Astrocyte of the cerebellum (primary cell): ENCODE measurements at places on chromosomes 12 and 14.
A peak's percentile ranks its signal among the peaks of the same experiment; 100 is the strongest.

DNA sequence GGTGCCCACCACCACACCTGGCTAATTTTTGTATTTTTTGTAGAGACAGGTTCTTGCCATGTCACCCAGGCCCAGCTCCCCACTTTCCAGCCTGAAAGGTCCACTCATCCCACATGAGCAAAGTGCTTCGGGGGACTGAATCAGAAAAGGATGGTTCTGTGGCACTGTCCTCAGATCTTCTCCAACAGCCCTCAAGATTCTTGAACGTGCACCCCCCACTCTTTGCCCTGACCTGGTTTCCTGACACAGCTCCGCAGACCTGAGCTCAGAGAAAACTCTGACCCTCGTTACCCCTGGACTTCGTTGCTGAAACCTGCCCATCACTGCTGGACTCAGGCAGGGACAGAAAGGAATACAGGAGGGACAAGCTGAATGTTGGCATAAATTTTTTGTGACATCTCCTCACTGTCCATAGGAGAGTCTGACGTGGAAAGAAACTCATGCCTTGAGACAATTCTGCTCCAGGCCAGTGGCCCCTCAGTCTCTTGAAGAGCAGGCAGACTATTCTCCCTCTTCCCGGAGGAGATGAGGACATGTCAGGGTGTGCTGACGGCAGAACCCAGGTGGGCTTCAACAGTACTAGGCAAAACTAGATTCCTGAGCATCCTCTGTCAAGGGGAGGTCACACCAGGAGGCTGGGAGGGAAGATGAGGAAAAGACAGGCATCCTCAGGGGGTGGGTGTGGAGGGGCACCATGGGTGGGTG lies 149.3 kb downstream of the DPF3 start:
- no peak for DNase-seq

- no peak for DNase-seq
These were observed 41.8 kb downstream of the VEZT start for GRCh38 chr12:95259368-95259767.

DNA sequence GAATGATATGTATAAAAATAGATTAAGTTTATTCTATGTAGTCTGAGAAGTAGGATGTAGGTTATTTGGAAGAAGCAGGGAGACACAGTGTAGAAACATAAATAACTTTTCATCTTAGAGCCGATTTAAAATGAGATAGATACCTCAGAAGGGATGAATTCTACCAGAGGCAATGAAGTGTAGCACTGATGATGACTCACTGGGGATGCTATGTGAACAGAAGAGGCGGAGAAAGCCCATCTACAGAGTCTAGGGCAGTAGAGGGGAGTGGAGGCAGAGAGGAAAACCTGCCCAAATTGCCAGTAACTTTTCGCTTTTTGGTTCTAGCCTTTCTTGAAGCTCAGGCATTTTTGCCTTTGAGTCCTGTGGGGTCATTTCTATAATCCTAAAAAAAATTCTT lies 451.8 kb downstream of the ATP23 start:
- DNase-seq = no peak

- no peak for DNase-seq
These were observed 493.1 kb downstream of the NOVA1 start for GRCh38 chr14:26104717-26105116.

DNA sequence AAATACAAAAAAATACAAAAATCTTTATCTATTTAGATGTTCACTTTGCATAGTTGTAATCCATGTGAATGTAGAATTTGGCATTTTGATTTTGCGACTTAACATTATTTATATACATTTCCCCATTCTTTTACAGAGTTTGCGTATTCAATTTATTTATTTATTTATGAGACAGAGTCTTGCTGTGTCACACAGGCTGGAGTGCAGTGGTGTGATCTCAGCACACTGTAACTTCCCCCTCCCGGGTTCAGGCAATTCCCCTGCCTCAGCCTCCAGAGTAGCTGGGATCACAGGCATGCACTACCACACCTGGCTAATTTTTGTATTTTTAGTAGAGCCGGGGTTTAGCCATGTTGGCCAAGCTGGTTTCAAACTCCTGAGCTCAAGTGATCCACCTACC lies 25.3 kb upstream of the STRN3 start:
- no peak for DNase-seq

GRCh38 chr12:51846911-51847642 lies 1.4 kb downstream of the FIGNL2 start:
- DNase-seq = no peak

- DNase-seq = no peak
These were observed 156.7 kb downstream of the NUAK1 start for GRCh38 chr12:105982022-105982421.

- DNase-seq = no peak
These were observed 44.6 kb downstream of the TRAFD1 start for GRCh38 chr12:112169966-112170365.

- DNase-seq = peak; percentile 12
These were observed 62.2 kb downstream of the PPP1R36 start for GRCh38 chr14:64612021-64612380.

DNA sequence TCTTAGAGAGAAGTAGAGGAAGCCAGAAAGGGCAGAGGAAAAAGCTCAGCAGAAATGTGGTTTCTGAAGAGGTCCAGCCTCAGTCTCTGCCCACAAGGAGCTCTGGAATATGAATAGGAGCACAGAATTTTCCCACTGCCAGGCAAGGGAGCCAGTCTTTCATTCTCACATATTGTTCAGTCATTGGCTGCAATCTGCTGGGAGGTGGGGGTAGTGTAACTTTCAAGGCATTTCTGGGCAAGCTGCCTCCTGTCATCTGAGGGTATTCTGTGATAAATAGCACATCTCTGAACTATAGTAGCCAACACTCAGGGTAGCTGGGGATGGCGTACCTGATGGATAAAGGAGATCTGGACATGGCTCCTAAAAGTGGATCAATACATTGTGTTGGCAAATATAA lies 127.2 kb downstream of the LRRK2 start:
- no peak for DNase-seq

- DNase-seq = no peak
These were observed 21.9 kb downstream of the YBX3 start for GRCh38 chr12:10701131-10701681.

- DNase-seq = peak; percentile 31
These were observed 3.3 kb downstream of the PXN start for GRCh38 chr12:120261951-120262851.

GRCh38 chr14:105499256-105500035 lies 8.4 kb downstream of the TEDC1 start:
- no peak for DNase-seq

GRCh38 chr12:71438670-71439361 lies 782 bp upstream of the LGR5 start:
- no peak for DNase-seq

DNA sequence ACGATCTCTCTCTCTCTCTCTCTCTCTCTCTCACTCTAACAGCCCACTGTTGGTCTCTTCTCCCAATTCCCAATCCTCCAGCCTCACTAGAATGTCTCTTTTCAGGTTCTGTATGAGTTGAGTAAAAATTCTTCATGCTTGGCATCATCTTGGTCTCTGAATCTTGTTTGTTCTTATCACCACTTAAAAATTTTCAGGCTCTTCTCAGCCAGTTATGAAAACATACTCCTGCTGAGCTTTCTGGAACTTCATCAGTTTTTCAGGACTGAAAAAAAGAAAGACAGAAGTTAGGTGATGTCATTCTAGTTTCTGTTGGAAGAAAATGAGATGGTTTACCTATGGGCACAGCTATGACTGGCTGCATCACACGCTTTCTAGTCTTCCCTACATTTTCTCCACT lies 11.5 kb upstream of the IL22 start:
- peak; percentile 75 for DNase-seq

DNA sequence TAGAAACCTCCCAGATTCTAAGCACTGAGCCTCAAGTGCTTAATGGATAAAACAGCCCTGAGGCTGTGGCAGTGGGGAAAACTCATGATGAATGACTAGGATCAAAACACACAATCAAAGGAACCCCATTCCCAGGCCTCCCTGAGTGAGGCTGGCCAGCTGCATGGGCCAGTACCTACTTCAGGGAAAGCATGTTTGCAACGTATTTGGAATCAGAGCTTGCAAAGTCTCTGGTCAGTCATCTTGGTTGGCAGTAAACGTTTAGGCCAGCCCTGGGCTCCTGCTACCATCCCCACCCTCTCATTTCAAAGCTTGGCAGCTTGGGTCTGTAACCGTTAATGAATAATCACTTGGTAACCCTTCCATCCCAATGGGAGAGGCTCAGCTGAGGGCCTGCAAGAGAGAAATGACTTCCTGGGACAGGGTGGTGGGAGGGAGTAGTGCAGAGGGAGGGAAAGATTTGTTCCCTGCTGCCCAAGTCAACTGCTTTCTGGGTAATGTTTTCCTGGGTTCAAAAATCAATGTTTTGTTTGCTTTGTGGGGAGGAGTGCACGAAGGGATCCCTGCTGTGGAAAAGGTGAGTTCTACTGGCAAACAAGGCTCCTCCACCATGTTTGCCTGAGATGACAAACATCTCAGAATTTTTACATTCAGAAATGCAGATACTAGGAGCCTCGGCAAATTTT lies 2.0 kb upstream of the RNASE8 start:
- DNase-seq = no peak

DNA sequence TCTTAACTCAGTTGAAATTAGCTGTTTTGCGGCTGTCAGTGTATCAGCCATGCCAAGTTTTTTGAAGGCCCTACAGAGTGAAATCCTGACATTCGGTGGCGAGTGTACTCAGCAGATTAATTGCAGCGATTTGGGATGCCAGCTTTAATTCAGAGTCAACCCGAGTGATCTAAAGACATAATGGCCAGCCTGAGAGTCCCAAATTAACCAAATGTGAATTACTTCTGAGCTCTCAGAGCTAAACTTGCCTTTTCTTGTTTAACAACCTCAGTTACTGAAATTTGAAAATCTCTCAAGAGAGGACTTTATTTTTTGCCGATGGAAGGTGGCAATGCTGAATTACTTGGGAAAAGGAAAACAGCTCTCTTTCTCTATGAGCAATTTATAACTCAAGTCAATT lies 148.5 kb downstream of the GLT1D1 start:
- DNase-seq = no peak

- DNase-seq = no peak
These were observed 85.7 kb downstream of the ABCD2 start for GRCh38 chr12:39533951-39534350.

- no peak for DNase-seq
These were observed 15.9 kb downstream of the KRT85 start for GRCh38 chr12:52351196-52352059.

- DNase-seq = no peak
These were observed 196.8 kb downstream of the PPM1H start for GRCh38 chr12:62738105-62738504.

GRCh38 chr12:127044836-127045235 lies 1222.1 kb upstream of the TMEM132C start:
- DNase-seq = no peak

GRCh38 chr14:99589031-99589441 lies 15.0 kb downstream of the CCDC85C start:
- DNase-seq = no peak

DNA sequence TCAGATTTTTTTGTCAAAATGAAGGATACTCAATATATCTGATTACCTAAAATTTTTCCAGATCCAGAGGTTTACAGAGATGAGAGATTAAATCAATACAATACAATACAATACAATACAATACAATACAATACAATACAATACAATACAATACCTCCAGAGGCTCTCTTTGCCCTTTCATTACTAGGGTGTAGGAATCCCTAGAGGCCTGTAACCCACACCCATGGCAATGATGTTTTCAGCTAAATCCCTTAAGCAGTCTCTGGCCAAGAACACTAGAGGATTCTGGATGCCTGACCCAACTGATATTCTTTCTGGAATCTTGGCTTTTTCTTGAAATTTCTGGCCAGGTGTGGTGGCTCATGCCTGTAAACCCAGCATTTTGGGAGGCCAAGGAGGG lies 23.7 kb upstream of the AEBP2 start:
- DNase-seq = no peak

DNA sequence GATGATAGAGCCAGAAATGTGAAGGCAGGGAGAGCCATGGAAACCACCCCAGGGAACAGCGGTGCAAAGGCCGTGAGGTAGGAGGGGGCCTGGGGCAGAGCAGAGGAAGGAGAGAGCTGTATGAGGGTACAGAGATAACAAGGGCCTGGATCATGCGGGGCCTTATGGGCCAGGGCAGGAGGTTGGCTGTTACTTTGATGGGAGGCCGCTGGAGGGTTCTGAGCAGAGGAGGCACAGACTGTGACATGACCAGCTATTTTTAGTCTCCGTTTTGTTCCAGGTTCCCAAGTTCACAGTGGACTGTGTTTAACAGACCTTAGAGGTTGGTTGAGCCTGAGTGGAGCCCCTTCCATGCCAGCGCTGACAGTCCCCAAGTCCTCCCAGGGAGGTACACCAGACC lies 118.6 kb downstream of the GCH1 start:
- DNase-seq = no peak

DNA sequence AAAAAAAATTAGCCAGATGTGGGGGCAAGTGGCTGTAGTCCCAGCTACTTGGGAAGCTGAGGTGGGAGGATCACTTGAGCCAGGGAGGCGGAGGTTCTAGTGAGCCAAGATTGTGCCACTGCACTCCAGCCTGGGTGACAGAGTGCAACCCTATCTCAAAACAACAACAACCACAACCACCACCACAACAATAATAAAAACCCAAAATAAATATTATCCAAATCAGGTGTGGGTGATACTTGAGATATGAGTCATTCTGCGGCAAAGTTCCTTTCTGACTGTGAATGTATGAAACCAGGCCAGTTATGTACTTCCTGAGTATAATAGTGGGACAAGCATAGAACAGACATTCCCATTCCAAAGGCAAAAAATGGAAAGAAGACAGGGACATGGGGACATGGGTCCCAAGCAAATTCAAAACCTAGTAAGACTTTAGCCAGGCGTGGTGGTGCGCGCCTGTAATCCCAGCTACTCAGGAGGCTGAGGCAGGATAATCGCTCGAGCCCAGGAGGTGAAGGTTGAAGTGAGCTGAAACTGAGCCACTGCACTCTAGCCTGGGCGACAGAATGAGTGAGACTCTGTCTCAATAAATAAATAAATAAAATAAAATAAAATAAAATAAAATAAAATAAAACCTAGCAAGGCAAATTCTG lies 9.7 kb upstream of the ERC1 start:
- peak; percentile 55 for DNase-seq
